ENCODE measurements at places on chromosomes 6 and 20.

DNA sequence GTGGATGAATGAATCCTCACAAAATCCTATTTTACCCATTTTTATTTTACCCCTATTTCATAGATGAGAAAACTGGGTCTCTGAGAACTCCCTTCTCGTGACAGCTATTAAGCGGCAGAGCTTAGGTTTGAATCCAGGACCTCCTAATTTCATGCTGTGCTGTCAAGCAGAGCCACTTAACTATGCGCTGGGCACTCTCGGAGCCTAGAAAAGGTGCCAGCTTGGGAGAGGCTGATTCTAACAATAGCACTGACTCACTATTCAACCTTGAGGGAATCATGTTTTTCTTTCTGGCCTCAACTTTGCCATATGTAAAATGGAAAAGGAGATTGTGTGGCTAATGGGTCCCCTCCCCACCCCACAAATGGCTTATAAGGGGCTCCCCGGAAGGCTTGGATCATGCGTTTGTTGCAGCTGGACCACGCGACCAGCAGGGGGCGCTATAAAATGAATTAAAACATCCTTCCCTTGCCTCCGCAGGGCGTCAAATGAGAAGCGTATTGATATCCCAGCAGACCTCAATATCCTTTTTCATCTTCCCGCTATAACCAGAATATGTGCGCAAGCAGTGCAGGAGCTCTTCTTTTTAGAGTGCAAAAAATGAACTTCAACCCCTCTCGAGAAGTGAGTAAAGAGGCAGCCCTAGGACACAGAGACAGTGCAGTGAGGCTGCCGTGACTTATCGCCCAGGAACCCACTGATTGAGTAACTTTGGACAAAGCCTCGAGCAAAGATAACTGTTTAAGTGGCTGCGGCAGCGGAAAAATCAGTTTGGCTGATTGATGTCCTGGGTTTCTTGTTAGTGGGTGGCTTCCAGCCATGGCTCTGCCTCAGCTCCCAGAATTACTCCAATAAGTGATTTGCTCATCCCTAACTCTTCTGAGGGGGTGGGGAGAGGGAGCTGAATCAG lies 12.8 kb upstream of the PDYN start:
- DNase-seq, result peak; percentile 10

GRCh38 chr6:41177287-41177686 lies 14.4 kb upstream of the TREM2 start:
- DNase-seq, result no peak

- peak; percentile 96 for DNase-seq
These were observed 649.1 kb upstream of the GJE1 start for GRCh38 chr6:141483598-141484061.

GRCh38 chr6:125046107-125046925 lies 84.1 kb downstream of the RNF217 start:
- no peak for DNase-seq

DNA sequence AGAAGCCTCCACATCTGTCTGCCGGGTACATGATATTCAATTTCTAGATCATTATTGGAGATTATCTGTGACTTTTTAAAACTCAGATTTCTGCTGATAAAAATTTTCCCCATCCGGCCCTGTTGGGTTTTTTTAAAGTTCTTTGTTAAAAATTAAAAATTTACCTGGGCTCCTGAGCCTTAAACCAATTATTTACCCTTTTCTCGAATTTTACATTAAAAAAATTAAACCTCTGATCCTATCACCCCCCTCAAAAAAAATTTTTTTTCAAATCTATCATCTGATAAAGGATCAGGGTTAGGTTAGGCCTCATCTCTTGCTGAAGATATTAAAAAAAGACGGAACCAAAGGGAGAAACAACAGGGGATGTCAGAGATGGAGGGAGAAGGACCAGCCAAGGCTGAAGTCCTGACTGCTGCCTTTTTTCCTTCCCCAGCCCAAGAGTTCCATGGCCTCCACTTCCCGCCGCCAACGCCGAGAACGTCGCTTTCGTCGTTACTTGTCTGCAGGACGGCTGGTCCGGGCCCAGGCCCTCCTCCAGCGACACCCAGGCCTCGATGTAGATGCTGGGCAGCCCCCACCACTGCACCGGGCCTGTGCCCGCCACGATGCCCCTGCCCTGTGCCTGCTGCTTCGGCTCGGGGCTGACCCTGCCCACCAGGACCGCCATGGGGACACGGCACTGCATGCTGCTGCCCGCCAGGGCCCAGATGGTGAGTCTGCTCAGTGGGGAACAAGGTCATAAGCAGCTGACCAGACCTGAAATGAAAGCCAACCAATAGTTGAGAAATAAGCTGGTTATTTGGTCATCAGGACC lies 527 bp downstream of the NFKBIL1 start:
- DNase-seq, result no peak

DNA sequence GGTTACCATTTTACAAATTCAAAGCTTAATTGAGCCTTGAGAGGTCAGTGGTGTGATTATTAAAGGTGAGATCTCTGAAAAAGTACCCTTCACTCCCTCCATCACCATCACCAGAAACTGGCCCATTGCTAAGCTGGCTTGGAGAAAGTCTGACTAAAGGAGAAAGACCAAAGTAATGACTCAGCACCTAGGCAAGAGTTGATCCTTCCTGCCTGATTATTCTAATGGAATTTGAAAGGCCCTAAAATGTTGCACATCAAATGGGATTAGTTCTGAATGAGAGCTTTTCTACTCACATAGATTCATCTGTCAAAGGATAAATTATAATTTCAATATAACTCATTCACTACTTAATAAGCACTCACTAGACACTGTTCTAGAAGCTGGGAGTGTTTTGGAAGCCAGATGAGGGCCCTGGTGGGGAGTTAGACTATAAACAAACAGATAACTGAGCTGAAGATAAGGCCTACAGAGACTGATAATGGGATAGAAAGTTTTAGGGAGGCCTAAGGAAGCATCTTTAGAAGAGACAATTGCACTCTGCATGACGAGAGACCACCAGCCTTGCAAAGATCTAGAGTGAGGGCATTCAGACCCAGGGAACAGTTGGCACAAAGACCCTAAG lies 366.7 kb downstream of the SYNE1 start:
- DNase-seq, result no peak

All from GM04503 (cell line).